ENCODE measurements at places on chromosomes 2 and 18.

- no peak for DNase-seq
Observed at GRCh38 chr2:45888641-45889040, 237.2 kb downstream of the PRKCE start.

DNA sequence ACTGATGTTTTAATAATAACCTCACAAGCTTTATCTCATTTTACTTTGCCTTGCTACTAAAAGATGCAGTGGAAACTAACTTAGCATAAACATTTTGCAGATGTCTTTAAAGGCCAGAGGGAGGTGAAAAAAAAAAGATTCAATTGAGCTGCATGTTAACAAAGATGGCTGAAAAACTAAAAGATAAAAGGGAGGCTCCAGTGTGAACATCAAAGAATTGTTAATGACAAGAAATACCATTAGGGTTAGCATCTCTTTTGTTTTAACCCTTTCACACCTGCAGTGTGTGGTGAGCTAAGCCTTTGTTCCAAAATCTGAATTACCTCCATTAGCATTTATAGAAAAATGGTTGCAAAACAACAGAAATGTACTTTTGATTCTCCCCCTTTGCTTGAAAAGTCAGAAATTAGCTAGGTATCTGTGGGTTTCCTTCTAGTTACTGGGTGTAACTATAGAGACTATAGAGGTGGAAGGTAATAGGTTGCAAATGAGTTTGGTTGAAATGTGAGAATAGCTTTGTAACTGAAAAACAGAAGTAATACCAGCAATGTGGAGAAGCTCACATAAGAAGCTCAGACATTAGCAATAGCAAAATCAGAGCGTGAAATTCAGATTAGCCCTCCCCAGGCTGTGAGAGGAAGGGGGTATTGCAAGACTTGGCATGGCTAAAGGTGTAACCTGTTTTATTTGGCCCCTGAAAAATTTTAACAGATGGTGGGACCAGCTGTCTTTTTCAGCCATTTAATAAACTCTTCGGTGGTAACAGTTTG is 34.8 kb upstream of the SP5 start:
- DNase-seq, result no peak

DNA sequence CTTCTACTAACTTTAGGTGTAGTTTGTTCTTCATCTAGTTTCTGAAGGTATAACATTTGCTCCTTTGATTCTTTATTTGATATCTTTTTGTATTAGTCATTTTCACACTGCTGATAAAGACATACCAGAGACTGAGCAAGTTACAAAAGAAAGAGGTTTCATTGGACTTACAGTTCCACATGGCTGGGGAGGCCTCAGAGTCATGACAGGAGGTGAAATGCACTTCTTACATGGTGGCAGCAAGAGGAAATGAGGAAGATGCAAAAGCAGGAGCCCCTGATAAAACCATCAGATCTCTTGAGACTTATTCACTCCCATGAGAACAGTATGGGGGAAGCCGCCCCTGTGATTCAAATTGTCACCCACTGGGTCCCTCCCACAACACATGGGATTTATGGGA is 544.4 kb upstream of the DSEL start:
- no peak for DNase-seq

GRCh38 chr2:165594231-165594934 is 124.9 kb downstream of the CSRNP3 start:
- DNase-seq, result no peak

DNA sequence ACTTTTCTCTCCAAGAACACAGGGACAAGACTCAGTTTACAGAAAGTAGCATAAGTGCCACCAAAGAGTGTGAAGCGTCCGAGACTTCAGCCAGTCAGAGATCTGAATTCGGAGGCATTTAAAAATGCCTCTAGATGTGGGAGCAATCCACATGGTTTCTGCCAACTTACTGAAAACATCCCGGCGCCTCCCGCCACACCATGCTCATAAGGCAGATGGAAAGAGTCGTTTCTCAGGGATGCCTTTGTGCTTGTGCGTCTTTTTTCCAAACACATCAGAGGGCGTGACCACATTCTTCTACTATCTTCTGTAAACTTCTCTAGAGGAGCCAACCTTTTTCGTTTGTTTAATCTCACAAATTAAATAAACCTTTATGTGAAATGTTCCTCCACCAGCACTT is 88.7 kb downstream of the NRP2 start:
- DNase-seq, result no peak

GRCh38 chr2:44100351-44100750 is 68.3 kb upstream of the PPM1B start:
- DNase-seq, result peak; percentile 29

DNA sequence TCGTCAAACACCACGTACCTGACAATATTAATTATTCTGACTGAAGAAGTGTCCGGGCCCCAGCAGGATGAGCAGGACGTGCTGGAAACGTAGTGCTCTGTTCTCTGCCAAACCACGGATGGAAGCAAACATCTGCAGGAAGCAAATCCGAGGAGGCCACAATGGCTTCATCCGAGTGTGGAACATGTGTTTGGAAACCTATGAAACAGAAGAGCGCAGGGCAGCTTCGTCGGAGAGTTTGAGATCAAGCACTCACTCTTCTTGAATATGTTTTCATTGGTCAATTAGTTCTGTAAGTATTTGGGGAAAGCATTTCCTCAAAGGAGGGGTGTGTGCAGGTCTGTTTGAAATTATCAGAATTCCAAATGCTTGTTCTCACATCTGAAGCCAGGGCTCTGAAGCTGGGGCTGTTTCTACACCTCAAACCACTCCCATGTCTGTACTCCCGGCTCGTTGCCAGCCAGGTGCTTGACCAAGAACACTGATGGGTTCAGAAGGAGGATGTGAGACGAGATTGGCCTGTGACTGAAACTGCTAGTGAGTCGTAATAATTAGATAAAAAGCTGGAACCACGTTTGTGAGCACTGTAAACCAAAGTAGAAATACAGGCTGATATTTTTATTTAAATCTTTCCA is 356.6 kb upstream of the SALL3 start:
- DNase-seq, result no peak

GRCh38 chr2:5519286-5519685 is 172.9 kb upstream of the SOX11 start:
- DNase-seq, result no peak

DNA sequence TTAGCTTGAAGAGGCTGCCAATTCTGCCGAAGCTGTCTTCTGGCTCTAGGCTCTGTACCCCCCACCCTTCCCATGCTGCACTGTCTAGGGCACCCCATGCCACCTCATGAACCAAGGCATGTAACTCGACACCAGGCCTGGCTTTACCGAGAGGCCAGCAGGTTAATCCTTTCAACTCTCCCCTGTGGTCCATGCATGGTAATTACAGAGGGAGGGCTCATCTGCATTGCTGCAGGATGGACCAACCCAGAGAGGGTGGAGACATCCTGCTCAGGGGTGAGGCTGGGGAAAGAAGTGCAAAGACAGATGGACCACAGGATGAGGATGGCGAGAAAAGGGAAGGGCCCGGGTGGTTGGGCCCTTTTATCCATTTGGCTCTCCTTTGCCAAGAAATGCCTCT is 65.8 kb downstream of the KCTD1 start:
- DNase-seq, result no peak

- no peak for DNase-seq
Observed at GRCh38 chr2:207072571-207072970, 93.2 kb downstream of the KLF7 start.

- DNase-seq, result no peak
Observed at GRCh38 chr2:213710164-213710563, 425.9 kb downstream of the SPAG16 start.

DNA sequence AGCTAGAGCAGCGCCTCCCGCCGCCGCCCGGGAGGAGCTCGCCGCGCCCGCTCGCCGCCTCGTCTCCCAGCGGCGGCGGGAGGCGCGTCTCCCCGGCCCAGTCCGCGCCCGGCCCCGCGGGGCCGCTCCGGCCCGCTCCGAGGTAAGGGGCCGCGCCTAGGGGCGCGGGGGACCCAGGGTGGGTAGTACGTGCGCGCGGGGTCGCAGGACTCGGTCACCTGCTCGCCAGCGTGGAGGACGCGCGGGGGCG is 259 bp downstream of the NPAS2 start:
- no peak for DNase-seq

- DNase-seq, result no peak
Observed at GRCh38 chr2:240295256-240296103, 140.0 kb upstream of the GPC1 start.

- DNase-seq, result no peak
Observed at GRCh38 chr2:23083966-23084365, 301.0 kb upstream of the KLHL29 start.

- DNase-seq, result peak; percentile 60
Observed at GRCh38 chr2:160324161-160324800, 124.2 kb upstream of the ITGB6 start.

DNA sequence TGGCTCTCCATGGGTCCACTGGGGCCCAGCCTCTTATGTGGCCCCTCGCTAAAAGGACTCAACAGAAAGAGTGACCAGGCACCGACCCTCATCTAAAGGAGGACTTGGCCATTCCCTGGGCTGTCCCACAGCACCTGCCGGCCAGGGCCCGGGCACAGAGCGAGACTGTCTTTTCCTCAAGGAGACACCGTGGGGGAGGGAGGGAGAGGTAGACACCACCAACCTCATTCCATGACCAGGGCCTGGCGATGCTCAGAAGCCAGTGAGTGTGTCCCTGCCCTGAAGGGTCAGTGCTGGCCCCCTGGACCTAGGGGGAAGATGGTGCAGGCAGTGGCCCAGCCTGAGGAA is 39.8 kb upstream of the ALPP start:
- DNase-seq, result no peak
